ENCODE measurements at places on chromosomes 12 and 14.
A peak's percentile ranks its signal among the peaks of the same experiment; 100 is the strongest.

- DNase-seq: no peak
These were observed 21.4 kb upstream of the GSG1 start for GRCh38 chr12:13124656-13125505.

DNA sequence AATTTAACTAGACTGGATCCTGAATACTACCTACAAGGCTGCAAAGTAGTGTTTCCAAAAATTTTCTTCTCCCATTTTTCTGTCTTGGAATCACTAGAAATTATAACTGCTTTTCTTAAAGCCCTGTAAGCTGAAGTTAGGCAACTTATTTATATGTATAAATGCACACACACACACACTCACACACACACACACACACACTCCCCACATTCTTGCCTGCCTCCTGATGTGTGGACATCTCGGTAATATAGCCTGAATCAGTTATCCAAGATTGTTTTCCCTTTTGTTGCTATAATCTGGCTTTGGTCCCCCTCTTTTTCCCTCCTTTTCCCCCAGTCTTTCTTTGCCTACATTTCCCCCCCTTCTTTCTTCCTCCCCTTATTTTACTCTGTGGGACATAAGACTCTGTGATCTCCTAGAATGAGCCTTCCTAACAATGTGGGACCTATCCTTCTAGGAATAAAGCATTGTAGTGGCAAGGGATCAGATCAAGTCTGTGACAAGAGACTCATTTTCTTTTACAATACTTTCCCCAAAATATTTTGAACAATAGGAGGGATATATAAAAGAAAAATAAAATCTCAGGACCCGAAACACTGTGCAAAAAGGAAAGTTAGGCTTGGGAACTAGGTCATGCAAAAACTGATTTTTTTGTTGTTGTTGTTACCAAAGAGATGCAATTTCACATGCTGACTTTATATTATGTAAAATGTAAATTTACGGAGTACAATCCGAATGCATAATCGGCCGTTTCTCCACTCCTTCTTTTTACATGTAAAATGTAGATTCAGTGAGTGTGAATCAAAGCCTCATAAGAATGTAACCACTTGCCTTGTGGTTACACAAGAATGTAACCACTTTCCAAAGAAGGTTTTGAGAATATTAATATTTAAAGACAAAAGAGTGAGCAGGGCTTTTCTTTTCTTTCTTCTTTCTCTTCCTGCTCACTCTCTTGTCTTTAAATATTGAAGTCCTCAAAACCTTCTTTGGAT lies 26.3 kb upstream of the CD69 start:
- no peak for DNase-seq

- DNase-seq: no peak
These were observed 142.1 kb downstream of the CNTN1 start for GRCh38 chr12:40834321-40834720.

- DNase-seq: no peak
These were observed 178.1 kb downstream of the ACSS3 start for GRCh38 chr12:81255947-81256346.

GRCh38 chr14:62777510-62777909 lies 267.7 kb downstream of the KCNH5 start:
- DNase-seq: no peak

- DNase-seq: peak; percentile 15
These were observed 668 bp downstream of the APPL2 start for GRCh38 chr12:105235281-105235731.

DNA sequence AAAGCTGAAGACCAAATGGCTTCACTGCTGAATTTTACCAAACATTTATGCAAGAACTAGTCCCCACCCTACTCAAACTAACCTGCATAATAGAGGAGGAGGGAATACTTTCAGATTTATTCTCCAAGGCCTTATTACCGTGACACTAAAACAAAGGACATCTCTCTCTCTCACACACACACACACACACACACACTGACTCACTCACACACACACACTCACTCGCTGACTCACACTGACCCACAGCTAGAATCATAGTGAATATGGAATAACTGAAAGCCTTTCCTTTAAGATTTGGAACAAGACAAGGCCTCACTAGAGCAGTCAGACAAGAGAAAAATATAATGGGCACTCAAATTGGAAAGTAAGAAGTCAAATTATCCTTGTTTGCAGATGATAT lies 1014.1 kb downstream of the TMTC2 start:
- DNase-seq: no peak

- DNase-seq: peak; percentile 84
These were observed 63.5 kb downstream of the DGLUCY start for GRCh38 chr14:91177073-91178034.

GRCh38 chr12:121580959-121581685 lies at the start of gene KDM2B:
Gene KDM2B, minus strand, starts transcription at chr12:121581023. Its CDS starts 112 bp downstream, at chr12:121580911.
- DNase-seq: peak; percentile 25

DNA sequence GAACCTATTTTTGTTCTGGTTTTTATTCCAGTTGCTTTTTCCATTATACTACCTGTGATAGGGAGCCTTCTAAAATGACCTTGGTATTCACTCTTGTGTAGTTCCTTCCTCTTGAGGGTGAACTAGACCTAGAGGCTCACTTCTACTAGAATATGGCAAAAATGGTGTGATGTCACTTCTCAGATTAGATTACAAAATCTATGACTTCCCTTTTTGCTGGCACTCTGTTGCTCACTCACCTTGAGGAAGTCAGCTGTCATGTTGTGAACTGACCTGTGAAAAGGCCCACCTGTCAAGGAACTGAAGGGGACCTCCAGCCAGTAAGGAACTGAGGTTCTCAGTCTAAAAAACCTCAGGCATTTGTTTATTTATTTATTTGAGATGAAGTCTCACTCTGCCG lies 5.7 kb downstream of the MIPOL1 start:
- DNase-seq: no peak

GRCh38 chr12:119544765-119545625 lies 48.6 kb upstream of the TMEM233 start:
- peak; percentile 57 for DNase-seq

- no peak for DNase-seq
These were observed 34.1 kb downstream of the ACADS start for GRCh38 chr12:120759591-120760348.

DNA sequence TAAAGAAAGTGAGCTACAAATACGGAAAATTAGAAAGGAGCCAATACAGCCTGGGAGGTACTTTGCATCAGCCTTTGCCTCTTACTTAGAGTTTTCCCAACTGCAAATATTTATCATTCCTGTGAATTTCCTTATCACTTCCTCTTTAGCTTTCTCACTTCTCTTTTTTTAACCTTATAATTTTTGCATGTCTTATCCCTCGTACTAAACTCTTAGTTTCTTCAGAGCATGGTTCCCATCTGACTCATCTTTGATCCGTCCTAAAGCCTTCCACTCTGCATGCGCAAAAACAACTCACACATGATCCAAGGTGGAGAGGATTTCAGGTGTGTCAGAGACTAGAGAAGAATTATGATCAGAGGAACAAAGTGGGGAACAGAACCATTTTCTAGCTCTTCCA lies 9.6 kb upstream of the SNAPC1 start:
- no peak for DNase-seq

DNA sequence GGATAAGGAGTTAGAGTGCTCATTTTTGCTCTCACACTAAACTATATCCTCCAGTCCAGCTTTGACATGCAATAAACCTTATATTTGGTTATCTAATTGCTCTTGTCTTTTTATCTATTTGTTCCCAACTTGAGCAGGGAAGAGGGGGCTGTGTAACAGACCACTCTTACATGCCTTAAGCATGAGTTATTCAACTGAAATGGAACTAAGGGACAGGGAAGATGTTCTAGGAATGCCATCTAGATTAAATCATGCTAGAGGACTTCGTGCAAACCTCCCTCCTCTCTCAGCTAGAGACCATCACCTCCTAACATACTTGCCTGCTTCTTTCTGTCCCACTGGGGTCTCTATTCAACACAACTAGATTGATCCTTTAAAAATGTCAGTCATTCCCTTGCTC lies 20.6 kb downstream of the SPX start:
- DNase-seq: no peak

DNA sequence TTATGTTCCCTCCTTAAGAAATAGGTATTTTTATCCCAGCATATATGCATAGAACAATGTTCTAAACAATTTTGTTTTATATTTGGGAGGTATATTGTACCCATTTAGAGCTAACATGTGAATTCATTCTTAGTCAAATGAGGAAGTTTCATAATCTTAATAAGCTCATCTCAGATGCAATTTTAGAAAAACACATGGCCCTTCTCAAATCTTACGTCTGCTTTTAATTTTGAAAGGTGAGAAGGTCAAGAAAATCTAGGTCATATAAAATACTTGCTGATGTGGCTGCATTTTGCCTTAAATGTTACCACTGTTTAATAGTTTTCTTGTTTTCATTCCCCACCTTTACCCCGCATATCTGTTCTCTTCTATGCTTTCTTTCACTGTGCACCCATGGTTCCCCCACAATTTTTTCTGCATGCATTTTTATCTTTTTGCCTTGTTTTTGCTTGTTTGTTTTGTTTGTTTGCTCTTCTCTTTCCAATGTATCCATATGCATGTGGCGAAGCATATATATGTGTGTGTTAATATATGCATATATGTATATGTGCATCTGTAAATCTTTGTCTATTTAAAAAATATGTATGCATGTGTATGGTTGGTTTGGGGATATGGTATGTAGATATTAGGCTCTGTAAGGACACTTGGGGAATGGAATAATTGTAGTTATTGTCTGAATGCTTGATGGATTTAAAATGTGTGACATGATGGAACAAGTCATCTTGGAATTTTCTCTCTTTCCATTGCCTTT lies 317.1 kb downstream of the BCAT1 start:
- no peak for DNase-seq

- DNase-seq: no peak
These were observed 904.4 kb downstream of the GALC start for GRCh38 chr14:87088588-87088987.

DNA sequence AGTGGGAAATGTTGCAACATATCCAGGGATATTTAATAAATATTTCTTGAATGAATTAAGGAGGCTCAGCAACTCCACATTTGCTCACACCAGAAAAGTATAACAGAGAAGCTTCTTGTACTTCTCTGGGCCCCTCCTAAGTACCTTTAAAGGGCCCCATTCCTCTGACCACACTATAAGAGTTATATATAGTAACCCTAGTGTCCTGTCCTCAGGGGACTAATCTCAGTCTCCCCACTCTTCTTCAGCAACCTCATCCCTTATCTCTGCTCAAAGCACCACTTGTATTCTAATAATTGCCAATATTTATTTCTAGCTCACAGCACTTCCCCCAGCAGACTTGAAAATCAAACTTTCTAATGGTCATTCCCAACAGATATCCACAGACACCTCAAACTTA lies 237.1 kb downstream of the GXYLT1 start:
- DNase-seq: no peak

GRCh38 chr12:105167346-105167745 lies 59.8 kb downstream of the WASHC4 start:
- no peak for DNase-seq

GRCh38 chr14:76306131-76306530 lies 69.8 kb upstream of the ESRRB start:
- DNase-seq: no peak

- peak; percentile 67 for DNase-seq
These were observed 34.7 kb downstream of the CCDC92 start for GRCh38 chr12:123937707-123938591.

DNA sequence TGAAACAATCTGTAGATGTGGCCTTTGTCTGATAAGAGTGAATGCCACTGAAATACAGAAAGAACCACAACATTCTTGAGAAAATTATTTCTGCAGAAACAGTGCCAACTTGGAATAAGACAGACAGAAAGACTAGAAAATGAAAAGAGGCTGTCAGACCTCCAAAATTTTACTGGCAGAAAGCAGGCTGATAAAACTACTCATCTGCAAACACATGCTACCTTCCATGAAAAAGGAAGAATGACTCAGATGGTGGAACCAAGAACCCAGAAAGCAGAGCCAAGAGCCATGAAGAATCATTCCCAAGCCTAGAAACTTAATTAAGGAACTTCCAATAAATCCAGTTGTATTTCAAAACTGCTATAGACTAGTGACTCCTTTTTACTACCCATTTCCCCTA lies 31.9 kb upstream of the OSBPL8 start:
- DNase-seq: no peak

GRCh38 chr12:122988612-122989212 lies 8.2 kb downstream of the ARL6IP4 start:
- no peak for DNase-seq

DNA sequence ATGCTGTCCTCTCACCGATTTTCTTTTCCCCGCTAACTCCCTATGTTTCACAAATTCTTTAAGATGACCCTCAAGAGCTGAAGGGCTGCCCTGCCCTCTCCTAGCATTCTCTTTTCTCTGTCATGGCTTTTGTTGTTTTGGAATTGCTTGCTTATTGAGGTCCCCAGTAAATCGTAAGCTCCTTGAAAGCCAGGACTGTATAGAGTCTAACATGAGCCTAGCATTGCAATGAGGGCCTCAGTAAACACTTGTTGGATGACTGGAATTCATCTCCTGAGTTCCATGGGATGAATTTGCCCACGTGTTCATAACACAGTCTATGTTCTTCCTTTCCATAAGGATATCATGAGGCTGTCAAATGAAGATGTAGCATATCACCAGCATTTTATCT lies 92.2 kb downstream of the APAF1 start:
- no peak for DNase-seq

GRCh38 chr14:78292003-78292402 lies 121.8 kb downstream of the NRXN3 start:
- DNase-seq: no peak

DNA sequence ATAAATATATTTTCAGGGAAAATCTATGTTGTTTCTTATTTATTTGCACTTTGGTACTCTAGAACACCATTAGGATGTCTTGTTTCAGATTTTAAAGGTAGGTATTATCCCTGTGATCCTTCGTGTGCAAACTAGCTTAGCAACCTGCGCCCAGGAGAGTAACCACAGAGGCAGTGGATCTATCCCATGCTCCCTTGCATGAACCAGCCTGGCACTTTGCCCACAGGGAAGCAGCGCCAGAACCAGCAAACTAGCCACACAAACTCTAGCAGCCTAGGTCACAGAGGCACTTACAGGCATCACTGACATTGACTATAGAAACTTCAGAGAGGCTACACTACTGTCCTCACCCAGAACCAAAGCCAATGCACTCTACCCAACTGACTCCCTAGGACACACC lies 76.1 kb downstream of the TSHR start:
- DNase-seq: no peak
